ENCODE measurements at places on chromosomes 5 and 9.
A peak's percentile ranks its signal among the peaks of the same experiment; 100 is the strongest.

- DNase-seq: no peak
Observed at GRCh38 chr5:177141496-177141895, 7.9 kb downstream of the NSD1 start.

DNA sequence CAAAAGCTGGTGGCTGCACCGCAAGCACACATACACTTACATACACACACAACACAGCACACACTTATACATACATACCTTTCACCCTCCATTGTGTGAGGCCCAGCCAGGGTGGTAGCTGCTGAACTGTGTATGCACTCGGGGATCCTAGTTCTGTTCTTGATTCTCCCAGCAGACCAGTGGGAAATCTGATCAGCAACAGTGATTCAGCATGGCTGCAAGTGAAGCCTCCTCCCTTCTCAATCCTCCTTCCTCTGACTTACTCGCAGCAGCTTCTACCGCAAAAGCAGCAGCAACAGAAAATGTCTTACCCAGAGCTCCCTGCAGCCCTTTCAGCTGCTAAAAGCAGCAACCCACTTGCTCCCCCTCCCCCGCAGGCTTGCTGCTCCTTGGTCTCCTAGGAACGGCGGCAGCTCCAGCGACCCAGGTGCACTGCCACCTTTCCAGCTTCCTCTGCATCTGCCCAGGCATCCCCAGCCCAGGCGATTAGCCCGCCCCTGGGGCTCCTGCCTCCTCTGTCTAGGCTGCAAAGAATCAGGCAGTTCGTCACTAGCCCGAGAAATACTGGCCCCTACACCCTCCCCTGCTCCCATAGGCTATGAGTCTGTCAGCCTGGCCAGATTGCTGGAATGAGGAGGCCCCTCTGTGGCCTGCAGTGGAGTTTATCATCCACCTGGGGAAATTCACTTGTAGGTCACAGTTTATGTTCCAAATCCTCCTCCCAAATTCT is at the start of gene KLHL3:
TSS of gene KLHL3 (minus strand) at position 535 of the 730 bp plus-strand sequence. CDS start at position 92, 443 bp downstream.
- peak; percentile 95 for DNase-seq

- DNase-seq: no peak
Observed at GRCh38 chr5:73812962-73813588, 187.1 kb downstream of the ARHGEF28 start.

GRCh38 chr9:22528485-22528884 is 81.9 kb downstream of the DMRTA1 start:
- peak; percentile 76 for DNase-seq

DNA sequence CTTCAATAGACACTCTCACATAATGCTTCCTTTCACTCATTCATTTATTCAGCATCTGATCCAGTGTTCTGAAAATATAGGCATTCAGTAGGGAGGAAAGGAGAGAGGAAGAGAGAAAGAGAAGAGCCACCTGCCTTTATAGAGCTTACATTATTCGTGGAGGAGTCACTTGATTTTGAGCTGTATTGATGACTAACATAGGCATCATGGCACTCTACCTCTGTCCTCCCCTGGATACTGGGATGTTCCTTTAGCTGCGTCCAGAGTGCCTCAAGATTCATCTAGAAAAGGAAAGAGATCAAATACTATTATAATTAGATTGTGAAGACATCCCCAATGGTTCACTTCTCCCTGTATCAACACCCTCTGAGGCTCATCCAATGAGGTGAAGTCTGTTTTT is 345.1 kb downstream of the SPATA31D1 start:
- DNase-seq: no peak

DNA sequence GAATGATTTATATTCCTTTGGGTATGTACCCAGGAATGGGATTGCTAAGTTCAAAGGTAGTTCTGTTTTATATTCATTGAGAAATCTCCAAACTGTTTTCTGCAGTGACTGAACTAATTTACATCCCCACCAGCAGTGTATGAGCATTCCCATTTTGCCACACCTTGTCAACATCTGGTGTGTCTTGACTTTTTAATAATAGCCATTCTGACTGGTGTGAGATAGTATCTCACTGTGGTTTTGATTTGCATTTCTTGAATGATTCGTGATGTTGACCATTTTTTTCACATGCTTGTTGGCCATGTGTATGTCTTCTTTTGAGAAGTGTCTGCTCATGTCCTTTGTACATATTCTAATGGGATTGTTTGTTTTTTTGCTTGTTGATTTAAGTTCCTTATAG is 421.5 kb downstream of the KIAA0825 start:
- DNase-seq: no peak

DNA sequence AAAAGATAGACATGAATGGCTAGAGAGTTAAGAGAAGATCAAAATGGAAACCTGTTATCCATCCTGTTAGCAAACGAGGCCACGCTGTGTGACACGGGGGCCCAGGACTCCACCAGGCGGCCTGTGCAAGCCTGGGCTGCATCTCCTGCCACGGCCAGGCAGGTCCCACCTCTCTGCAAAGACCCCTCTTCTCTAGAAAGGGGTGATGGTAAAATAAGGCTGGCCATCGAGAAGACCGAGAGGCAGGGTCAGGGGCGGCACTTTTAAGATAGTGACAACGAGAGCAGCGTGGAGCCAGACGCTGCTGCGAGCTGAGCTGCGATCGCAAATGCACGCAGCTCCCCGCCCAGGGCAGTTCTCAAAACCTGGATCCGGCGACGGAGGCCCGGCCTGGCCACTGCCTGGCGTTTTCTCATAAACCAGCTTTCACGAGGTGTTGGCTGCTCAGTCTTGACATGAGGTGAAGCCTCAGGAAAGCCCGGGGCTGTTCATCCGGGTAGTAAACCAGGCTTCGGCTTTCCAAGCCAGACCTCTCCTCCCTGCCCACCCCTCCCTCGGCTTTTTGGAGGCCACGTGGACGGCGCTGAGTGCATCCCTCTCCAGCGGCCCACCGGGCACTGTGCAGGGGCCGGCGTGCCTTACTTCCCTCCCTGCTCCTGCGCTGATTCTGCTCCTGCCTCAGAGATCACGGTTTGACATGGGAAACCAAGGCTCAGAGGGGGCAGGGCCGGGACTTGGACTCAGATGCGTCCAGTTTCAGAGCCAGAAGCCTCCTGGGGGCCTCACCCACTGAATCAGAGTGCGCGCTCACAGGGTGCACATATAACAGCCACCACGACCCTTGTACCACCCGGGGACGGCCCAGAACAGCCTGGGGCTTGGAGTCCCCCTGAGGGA is 151.6 kb upstream of the PHYKPL start:
- no peak for DNase-seq

- DNase-seq: no peak
Observed at GRCh38 chr5:51829230-51829629, 446.0 kb downstream of the ISL1 start.

DNA sequence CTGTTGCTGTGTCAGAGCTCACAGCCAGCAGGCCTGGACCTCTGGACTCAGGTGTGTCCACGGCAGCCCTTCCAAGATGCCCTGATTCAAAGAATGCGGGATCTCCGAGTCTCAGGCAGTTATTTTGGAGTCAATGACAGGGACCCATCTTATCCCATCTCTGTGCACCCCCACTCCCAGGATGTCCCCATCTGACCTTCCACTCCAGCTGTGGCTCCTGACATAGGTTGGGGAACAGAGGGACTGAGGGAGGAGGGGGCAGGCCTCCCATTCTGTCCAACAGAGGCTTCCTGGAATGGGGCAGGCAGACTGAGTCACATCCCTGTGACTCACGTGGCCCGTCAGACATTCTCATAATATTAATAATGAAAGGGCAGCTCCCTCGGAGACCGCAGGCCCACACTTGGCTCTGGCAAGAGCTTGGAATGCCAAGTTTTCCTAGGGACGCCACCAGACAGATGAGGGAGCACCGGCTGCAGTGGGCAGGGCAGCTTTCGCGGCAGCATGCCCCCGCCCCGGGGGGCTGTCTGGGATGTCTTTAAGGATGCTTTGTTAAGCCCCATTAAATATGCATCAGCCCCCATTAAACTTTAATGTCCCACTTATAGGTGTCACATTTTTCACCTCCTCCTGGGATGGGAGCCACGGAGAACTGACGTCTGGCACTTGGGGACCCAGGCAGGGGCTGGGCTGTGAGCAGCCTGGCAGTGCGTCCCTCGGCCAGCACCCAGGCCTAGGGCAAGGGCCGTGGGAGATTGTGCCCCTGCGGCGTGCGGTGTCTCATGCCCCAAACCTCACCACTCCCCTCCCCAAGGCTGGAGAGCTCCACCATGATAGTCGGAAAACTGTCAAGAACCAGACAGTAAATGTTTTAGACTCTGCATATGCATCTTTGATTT is 23.6 kb upstream of the FIBCD1 start:
- peak; percentile 60 for DNase-seq

DNA sequence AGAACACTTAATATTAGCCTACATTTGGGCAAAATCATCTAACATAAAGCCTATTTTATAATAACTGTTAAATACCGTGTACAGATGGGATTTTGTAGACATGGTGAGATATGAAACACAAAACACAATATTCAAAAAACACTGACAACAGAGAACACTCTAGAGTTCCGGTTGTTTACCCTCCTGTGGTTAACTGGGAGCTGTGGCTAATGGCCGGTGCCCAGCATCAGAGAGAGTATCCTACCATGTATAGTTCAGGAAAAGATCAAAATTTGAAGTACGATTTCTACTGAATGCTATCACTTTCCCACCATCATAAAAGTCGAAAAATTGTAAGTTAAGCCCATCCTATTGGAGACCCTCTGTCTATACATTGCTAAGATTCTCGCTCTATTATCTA is 2.4 kb downstream of the CAMK4 start:
- DNase-seq: no peak

DNA sequence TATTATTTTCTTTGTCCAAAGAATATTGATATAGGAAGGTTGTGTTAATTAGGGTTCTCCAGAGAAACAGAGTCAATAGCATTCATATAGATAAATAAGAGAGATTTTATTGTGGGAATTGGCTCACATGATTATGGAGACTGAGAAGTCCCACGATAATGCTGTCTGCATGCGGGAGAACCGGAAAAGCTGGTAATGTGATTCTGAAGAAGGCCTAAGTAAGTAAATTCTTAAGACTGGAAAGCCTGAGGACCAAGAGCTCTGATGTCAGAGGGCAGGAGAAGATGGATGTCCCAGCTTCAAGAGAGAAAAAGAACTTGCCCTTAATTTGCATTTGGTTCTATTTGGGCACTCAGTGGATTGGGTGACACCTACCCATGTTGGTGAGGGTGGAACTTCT is 307.4 kb upstream of the C9orf72 start:
- no peak for DNase-seq

DNA sequence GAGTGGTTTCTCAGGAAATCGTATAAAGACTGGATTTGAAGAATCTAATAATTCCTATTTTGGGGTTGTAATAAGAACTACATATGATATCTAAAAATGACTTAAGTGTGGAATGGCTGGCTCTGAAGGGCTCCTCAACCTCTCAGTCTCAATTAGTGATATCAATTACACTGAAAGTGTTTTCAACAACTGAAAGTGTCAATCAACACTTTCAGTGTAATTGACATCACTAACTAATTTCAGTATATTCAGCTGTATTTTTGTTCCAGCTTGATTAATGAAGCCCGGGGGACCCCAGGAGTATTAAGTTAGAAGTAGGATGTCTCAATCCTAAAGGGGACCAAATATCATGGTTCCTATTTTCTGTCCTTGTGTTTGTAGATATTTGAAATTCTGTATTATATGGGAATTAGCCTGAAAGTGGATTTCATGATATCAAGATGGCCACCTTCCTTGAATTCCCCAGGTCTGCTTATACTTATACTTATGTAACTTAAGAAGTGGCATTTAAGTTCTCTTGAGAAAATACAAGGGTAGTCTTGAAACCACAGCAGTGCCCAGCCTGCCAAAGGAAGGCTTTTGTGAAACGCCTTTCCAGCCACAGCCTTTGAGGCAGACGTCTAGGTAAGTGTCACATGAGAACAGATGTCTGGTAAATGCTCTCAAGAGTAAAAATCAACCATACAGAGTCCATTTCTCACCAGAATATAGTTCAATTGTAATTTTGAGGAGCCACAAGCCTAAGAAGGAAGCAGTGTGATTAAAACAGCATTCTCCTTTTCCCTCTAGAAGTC is 4.6 kb downstream of the BASP1 start:
- DNase-seq: no peak

DNA sequence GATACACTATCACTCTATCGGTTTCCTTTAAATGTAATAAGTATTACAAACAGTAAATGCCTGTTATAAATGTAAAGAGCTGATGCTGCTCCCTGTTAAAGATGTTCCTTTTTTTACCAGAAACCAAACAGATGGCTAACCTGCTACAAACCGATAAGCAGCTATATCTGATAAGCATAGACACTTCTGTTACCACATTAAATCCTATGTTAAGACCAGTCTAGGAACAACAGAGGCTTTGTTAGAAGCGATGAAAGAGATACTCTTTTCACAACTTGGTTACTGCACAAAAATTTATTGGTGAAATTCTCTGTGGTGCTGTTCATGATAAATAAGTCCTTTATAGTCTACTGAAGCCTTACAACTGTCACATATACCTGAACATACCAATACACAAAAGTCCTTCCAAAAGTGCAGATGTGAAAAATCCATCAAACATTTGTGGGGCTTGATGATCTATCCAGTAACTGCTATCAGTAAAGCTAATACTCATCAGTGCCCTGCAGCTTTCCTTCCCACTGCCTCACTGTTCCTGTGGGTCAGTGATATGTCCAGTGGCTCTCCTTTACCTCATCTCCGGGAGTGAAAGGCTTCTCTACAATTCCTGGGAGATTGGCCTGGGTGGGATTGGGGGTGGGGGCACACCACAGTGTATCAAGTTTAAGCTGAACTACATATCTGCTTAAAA is 25.8 kb upstream of the PRXL2C start:
- no peak for DNase-seq

DNA sequence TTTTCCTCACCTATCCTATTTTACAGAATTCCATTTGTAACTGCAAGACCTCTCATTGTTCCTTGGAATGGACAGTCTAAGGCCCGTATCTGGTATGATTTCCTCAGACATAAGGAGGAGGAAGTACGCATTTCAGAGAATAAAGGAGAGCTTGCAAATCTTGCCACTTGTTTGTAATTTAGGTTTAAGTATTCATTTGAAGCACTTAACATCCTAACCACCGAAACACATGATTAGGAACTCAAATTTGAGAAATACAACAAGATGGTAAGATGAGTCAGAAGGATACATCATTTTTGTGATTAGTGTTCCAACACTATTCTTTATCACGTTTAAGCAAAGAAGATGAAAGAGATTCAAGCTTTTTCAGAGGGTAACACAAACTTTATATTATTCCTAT is 3.9 kb upstream of the ZCCHC9 start:
- DNase-seq: no peak

GRCh38 chr9:76032797-76033373 is 142.4 kb downstream of the PCSK5 start:
- no peak for DNase-seq

- DNase-seq: no peak
Observed at GRCh38 chr5:169218176-169218575, 82.8 kb downstream of the SLIT3 start.

GRCh38 chr5:108924457-108924961 is 176.8 kb downstream of the FER start:
- DNase-seq: peak; percentile 41

GRCh38 chr5:36839489-36840476 is 36.8 kb upstream of the NIPBL start:
- DNase-seq: no peak

- no peak for DNase-seq
Observed at GRCh38 chr9:26133537-26133936, 455.3 kb upstream of the TUSC1 start.

Measured in NCI-H69 (cell line).